Liver (tissue), 10 donors: ENCODE measurements at places on chromosomes 13 and 19. TPM values are rescaled to one million over a fixed set of nuclear protein-coding genes. Genes with fewer than 3 reads are reported as not detected.

- H3K4me3 ChIP-seq = no peak overlapping the region
- DNase-seq = no peak
- H3K27me3 ChIP-seq = no peaks in the 10 kb centered on the region
- no peaks in the 10 kb centered on the region for H3K36me3 ChIP-seq
These were observed 848.1 kb upstream of the SLITRK1 start for GRCh38 chr13:84730376-84730775.

PRODH2 gene
- total RNA-seq = 56.4 TPM

SULT2A1 gene
- total RNA-seq = 22.9 TPM

GRCh38 chr13:36154567-36155291 is 23.5 kb upstream of the DCLK1 start:
- H3K36me3 ChIP-seq = no peaks in the 10 kb centered on the region
- H3K27ac ChIP-seq = no peak overlapping the region
- H3K4me3 ChIP-seq = no peak overlapping the region
- H3K4me1 ChIP-seq = no peaks in the 10 kb centered on the region
- DNase-seq = no peak

- no peak overlapping the region for H3K27ac ChIP-seq
- no peaks in the 10 kb centered on the region for H3K36me3 ChIP-seq
- no peak overlapping the region for H3K4me3 ChIP-seq
These were observed 19.6 kb upstream of the B3GNT3 start for GRCh38 chr19:17775245-17775927.

GRCh38 chr13:41599619-41600018 is 142.3 kb downstream of the RGCC start:
- H3K27ac ChIP-seq = no peak overlapping the region
- DNase-seq = no peak
- H3K4me1 ChIP-seq = no peaks in the 10 kb centered on the region
- peaks cover 17% of the 10 kb centered on the region for H3K36me3 ChIP-seq
- H3K4me3 ChIP-seq = no peak overlapping the region

GRCh38 chr13:113120300-113121182 is 2.1 kb upstream of the F10 start:
- peaks cover 28% of the 10 kb centered on the region for H3K4me1 ChIP-seq
- no peaks in the 10 kb centered on the region for H3K27me3 ChIP-seq
- H3K27ac ChIP-seq = no peak overlapping the region

MIA gene
- not detected for total RNA-seq

DNA sequence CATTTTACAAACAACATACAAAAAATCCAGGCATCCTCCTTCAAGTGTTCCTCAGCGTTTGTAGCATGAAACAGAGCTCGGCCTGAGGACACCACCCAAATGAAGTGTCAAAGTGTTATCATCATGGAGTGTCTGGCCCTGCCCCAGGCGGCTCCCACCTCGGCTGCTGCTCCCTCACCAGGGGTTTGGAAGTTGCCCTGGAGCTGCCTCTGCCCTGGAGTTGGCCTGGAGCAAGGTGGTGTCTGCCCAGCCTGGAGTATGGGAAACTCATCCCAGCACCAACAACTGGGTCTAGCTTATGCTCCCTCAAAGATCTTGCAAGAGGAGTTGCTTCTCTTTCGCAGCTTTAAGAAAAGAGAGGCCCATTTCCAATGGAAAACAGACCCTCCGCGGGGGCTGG is 120.4 kb downstream of the FOXO1 start:
- no peak overlapping the region for H3K4me3 ChIP-seq
- DNase-seq = no peak
- H3K27ac ChIP-seq = no peak overlapping the region
- H3K4me1 ChIP-seq = no peaks in the 10 kb centered on the region
- no peaks in the 10 kb centered on the region for H3K27me3 ChIP-seq
- no peaks in the 10 kb centered on the region for H3K36me3 ChIP-seq

PRR19 gene
- total RNA-seq = not detected

- no peak for DNase-seq
- H3K27me3 ChIP-seq = no peaks in the 10 kb centered on the region
- H3K4me1 ChIP-seq = no peaks in the 10 kb centered on the region
- no peaks in the 10 kb centered on the region for H3K36me3 ChIP-seq
These were observed 69.7 kb upstream of the C1QTNF9B start for GRCh38 chr13:23966691-23967615.
